ENCODE measurements at places on chromosomes 6 and 20. TPM values are rescaled to one million over a fixed set of nuclear protein-coding genes. Genes with fewer than 3 reads are reported as not detected.

Gene PRICKLE4
- not detected for total RNA-seq

Gene LPIN3
- 2.0 TPM for total RNA-seq

Gene SAMD3
- total RNA-seq, result 57.6 TPM

Gene THBS2
- total RNA-seq, result not detected

Measured in T-helper 1 cell treated with Interleukin-12 subunit alpha and Interleukin-12 subunit beta and Interleukin-4 antibody, amounts not matched to agents 30 ng/mL and 1 ng/mL, for 36 hours (primary cell).